ENCODE measurements at places on chromosomes 13 and 19.

DNA sequence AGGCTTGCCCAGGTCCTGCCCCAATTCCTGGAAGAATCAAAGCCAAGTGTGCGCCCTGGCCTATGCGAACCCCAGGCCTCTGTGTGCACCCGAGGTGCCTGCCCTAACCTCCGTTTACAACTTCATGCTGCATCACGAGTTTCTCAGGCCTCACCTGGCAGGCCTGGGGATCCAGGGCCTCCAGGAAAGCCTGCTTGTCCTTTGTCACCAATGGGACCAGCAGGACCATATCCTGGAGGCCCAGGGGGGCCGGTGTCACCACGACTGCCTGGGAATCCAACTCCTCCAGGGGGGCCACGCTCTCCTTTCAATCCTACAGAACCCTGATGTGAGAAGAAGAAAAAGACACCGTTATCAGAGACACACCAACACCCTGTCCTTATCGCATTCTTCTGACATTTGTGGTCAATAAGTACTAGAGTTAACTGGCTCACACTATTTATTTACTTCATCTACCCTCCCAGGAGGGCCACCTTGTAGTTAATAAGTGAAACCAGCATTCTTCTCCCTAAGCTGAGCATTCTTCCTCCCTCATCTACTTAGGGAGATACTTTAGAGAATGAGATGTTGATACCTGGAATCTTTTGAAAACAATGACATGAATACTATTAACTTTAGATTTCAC, 120.6 kb downstream of the COL4A1 start:
- DNase-seq, result no peak

DNA sequence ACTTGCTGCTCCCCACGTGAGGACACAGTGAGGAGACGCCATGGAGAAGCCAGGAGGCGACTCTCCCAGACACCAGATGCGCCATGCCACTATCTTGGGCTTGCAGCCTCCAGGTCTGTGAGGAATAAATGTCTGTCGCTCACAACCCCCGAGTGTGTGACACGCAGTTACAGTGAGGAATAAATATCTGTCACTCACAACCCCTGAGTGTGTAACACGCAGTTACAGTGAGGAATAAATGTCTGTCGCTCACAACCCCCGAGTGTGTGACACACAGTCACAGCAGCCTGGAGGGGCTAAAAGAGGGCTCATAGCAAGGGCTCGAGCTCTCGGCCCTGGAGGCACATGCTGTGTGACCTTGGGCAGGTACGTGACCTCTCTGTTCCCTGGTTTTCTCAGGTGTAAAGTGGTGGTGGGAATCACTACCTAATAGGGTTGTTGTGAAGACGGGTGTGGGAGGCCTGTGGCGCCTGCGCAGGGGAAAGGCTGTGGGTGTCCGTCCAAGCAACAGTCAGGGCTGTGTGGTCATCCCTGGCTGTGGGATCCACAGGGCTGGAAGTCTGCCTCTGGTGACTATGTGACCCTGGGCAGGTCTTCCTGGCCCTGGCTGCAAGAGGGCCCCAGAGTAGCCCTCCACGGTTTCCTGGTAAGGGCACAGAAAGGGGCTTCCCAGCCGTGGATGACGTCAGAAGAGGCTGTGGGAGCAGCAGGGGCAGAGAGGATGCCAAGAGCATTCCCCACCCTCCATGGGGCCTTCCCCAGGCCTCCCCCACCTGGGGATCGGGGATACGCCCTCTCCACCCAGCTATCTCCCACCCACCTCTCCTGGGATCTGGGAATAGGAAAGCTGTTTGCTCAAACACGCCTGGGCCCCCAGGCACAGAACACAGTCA, 77.7 kb downstream of the C1QTNF9 start:
- no peak for DNase-seq

DNA sequence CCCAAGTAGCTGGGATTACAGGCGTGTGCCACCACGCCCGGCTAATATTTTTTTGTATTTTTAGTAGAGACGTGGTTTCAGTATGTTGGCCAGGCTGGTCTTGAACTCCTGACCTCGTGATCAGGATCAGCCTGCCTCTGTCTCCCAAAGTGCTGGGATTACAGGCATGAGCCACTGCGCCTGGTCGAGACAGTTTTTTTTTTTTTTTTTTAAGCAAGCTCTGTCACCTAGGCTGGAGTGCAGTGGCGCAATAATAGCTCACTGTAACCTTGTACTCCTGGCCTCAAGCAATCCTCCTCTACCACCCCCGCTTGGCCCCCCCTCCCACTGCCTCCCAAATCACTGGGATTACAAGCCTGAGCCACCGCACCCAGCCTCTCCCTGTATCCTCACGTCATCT, 6.4 kb upstream of the MAP2K7 start:
- no peak for DNase-seq

DNA sequence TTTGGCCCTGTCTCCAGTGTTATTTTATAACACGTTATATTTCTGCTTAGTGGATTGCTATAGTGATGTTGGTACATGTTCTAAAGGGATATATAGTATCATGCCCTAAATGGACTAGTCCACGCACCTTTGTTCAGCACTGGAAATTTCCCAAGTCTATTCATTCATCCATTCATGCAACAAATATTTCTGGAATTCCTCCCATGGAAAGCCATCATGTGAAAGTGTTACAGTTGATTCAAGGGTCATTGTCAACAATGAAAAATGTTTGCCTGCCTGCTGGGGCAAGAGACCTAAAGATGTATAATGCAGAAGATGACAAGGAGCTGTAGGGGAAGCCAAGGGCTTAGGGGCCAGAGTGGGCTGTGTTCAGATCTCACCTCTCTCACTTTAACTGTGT, 10.8 kb upstream of the HSPH1 start:
- DNase-seq, result no peak

DNA sequence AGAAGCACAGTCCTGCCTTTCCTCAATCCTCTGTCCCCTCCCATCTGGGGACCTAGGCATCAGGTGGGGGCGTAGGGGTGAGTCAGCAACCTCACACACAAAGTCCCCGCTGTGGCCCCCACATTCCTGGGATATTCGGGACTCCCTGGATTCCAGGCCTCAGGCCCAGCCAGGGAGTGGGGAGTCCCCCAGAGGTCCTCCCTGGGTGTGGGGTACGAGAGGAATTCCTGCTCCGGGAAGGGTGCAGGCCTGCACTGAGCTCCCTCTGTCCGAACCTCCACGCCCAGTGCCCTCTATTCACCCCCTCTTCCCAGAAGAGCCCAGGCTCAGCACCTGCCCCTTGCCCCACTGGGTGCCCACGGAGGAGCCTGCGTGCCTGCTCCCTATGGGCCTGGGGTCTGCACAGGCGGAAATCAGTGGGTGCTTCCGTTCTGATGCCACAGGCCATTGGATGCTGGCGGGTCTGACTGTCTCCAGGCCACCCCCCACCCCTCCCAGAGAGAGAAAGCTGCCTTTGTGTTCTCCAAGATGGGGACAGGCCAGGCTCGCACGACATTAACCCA, 3.4 kb downstream of the CADM4 start:
- DNase-seq, result no peak

DNA sequence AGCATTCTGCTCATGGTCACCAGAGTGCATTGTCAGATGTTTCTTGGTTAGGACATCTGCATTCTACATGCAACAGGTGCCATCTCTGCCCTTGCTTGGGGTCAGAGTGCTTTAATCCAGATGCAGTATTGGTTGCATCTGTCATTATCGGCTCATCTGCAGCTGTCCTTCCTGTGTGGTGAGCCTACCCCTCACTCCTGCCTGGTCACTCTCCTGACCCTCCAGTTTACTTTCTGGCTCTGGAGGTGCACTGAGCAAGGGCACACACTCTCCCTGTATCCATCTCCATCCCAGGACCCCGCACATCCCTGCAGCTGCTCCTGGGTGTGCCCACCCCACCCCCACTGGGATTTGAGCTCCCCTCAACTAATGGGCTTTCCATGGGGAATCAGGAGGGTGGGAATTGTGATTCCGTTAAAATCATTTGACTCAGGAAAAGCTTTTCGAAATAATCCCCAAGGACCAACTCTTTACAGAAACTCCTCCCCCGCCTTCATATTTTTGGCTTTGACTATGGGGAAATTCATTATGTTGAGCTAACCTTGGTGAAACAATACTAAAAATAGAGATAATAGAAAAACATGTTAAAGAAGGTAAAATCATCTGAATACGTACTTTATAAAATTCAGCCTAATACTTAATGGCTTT, 70.2 kb downstream of the COL4A2 start:
- DNase-seq, result no peak

DNA sequence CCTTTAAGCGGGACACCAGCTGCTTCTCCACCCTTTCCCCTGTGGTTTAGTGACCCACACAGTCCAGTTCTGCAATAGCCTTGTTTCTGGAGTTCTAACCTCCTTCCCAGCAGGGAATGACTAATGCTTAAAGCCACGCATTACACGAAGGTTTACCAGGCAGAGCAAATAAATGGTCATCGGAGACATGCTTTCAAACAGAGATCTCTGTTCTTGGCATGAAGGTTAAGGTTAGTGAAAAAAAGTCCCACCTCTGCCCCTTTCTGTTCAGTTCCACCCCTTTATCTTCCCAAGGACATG, 25.3 kb upstream of the MEDAG start:
- DNase-seq, result no peak

DNA sequence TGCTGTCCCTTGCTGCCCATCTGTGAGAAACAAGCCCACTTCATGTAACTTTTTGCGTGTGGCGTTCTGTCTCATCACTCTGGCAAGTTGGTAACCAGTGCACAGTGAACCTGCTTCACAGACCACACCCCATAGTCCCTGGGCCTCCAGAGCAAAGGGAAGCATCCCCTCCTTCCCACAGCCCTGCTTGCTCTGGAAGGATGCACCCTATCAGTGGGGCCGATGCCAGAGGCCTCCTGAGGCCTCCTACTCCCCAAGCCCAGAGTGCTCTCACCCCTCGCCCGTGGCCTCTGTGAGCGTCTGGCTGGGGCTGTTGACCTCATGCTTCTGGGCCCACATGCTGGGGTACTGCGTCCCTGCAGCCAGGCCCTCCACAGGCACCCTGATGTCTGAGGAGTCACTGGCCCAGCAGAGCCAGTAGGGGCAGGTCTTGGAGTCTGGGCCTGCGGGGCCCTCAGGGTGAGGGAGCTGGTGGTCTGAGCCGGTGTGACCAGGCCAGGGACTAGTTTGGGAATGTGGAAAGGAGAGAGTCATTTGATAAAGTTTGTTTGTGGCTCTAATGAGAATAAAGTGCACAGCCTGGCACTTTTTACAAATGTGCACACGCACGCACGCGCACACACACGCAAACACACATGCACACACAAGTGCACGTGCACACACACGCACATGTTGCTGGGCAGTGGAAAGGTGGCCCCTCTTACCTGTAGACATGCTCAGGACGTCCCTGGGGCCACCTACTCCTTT, 5.1 kb downstream of the TMEM86B start:
- no peak for DNase-seq

DNA sequence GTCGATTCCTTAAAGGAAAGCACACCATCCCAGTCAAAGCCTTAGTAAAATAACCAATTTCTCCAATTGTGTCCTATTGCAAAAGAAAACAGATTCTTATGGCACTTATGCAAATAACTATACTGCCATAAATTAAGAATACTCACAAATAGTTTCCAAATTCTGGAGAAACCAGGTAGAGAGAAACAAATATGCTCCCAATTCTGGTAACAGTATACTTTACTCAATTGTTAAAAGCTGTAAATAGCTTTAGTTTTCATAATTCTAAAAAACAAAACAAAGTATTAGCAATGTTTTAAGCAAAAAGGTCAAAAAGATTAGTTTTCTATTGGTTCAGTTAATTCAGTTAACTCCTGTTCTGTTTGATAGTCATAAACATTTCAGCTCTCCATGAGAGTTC, 18.2 kb upstream of the UBAC2 start:
- DNase-seq, result no peak

DNA sequence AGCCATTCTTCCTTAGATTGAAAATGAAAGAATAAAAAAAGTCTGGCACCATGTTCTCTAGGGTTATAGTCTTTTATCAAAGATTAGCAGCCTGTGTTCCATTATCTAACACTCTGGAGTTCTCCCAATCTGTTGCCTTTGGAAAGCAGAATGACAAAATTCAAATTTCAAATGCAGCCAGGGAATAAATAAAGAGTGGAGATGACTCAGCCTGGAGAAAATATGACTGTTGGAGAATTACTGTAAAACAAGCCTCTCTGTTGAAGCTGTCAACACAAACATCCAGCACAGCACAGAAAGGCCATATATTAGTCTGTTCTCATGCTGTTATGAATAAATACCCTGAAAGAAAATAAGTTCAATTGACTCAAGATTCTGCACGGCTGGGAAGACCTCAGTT, 650.5 kb upstream of the SLC10A2 start:
- no peak for DNase-seq

- DNase-seq, result no peak
Observed at GRCh38 chr19:812747-813218, 9.0 kb downstream of the PLPPR3 start.

DNA sequence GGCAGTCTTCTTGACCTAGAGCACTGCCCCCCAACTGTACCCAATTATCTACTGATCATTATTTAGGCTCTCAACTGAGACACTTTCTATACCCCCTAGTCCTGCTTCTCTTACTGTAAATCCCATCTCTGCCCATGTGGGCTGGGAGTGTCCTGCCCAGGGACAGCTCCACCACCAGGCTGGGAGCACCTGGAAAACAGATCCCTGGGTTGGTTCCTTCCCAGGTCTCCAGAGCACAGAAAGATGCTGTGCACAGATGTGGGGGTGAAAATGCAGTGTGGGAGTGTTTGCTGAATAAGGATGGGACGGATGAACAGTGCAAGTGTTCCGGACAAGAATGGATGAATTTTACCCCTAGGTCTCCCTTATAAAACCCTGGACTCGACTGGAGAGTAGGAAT, 12.7 kb downstream of the CYP4F2 start:
- no peak for DNase-seq

- no peak for DNase-seq
Observed at GRCh38 chr13:44899967-44900366, 89.3 kb downstream of the NUFIP1 start.

GRCh38 chr13:69094485-69094884, 1013.1 kb upstream of the ATXN8OS start:
- DNase-seq, result no peak

DNA sequence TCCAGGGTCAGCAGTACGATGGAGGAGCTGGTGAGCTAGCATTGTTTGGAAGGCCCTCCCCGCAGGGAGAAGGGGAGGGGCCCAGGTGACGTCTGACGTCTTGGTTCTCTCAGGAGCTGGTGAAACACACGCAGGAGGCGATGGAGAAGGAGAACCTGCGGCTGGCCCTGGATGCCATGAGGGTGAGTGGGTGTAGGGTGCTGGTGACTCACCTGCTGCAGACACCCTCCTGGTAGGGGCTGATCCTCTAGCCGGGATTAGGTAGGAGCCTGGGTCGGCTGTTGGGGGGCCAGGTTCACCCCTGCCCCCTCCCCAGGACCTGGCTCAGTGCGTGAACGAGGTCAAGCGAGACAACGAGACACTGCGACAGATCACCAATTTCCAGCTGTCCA, 55.8 kb downstream of the VAV1 start:
- no peak for DNase-seq

DNA sequence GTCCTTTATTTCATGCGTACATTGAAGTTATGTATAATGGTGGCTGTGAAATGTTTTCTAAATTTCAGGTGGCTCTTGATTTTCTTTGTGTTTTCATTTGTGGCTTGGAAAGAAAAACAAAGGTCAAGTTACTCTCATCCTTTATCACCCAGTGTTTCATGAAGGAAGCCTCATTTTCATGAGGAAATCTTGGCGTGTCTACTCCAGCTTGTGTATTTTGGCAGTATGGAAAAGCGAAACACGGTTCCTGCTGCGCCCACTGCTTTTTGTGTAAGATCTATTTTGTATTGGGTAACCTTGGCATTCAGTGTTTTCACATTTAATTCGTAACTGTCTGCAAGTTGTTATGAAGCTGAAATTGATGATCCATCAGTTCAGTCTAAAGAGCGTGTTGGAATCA, 147.0 kb upstream of the RNF113B start:
- no peak for DNase-seq

- DNase-seq, result no peak
Observed at GRCh38 chr19:39507715-39508364, 7.1 kb upstream of the SELENOV start.

- DNase-seq, result no peak
Observed at GRCh38 chr19:16096280-16096855, 15.3 kb upstream of the RAB8A start.

Measured in hematopoietic multipotent progenitor cell treated with erythropoietin and hydrocortisone succinate and interleukin-3 and kit ligand, for 6 days (in vitro differentiated cells).